ENCODE measurements at places on chromosomes 1 and 21.

GRCh38 chr1:165832902-165833301 is 5.5 kb downstream of the UCK2 start:
- no peak for DNase-seq

DNA sequence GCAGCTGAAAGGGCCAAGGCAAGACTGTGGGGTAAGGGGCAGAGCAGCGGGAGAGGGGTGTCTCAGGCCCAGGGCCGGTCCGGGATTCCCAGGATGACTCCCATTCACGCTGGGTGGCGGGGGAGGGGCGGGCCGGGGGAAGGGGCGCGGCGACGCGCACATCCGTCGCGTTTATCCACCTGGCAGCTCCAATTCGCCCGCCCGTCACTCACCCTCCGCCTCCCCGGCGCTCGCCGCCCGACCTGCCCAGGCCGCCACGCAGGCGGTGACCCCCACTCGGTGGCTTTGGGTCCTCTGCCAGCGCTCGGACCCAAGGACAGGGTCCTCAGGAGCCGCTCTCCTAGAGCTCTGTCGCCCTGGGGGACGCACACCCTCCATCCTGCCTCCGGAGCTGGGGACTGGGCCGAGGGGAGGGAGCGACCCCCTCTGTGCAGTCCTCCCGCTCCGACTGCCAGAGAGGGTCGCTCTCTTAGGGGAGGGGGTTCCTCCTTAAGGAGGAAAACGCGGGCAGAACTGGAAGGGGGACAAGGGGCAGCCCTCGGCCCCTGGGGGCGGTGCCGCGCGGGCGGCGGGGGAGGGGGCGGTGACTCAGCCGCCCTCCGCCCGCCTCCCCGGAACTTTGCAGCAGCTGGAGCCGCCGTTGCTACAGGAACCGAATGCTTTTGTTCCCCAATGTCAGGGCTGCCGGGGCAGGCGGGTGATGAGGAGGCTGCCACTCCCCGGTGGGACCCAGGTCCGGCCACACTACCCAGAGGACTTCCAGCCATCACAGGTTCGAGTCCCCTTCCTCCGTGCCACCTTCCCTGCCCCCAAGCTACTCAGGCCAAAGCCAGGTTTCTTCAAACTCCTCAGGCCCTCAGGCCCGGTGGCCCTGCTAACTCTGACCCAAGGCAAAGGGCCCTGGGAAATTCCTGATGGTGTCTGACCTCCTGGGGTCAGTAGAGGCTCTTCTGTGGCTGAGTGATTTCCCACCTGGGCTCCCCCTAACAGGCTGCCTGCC is 3.4 kb downstream of the ADGRB2 start:
- DNase-seq, result peak; percentile 25

GRCh38 chr1:228005511-228006033 is 1.2 kb upstream of the WNT3A start:
- DNase-seq, result no peak

GRCh38 chr1:47190857-47191256 is 1.0 kb upstream of the PDZK1IP1 start:
- DNase-seq, result no peak

DNA sequence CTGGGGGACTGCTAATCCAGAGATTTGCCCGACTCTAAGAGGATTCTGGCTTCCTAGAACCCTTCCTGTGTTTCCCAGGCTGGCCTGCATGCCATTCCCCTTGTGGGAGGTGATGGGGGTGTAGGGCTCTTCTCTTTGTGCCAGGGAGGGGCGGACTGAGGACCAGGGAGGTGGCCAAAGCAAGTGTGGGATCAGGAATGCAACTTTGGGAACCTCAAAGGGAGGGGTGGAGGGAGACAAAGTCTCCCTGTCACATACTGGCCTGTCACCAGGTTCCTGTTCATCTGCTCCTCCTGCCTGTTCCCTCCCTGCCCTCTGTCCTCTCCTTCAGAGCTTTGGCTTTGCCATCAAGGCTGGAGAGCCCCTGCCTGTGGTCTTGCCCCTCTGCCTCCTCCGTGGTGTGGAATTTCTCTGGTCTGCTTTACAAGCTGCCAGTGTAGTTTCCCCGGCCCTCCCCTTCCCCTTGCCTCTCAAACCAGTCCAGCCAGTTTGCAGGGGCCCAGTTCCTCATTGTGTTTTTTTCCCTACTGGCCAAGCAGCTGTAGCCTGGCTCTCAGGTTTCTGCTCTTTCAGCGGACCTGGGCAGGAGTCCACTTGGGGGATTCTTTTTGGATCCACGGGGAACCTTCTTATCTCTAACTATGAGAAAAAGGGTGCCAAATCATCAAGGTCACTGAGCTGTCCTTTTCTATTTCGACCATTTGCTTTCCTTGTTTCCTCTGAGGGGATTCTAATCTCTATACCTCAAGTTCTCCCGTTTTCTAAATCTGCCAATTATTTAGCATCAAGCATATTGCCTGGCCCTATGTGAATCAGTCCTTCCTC is 1.8 kb downstream of the CGN start:
- no peak for DNase-seq

DNA sequence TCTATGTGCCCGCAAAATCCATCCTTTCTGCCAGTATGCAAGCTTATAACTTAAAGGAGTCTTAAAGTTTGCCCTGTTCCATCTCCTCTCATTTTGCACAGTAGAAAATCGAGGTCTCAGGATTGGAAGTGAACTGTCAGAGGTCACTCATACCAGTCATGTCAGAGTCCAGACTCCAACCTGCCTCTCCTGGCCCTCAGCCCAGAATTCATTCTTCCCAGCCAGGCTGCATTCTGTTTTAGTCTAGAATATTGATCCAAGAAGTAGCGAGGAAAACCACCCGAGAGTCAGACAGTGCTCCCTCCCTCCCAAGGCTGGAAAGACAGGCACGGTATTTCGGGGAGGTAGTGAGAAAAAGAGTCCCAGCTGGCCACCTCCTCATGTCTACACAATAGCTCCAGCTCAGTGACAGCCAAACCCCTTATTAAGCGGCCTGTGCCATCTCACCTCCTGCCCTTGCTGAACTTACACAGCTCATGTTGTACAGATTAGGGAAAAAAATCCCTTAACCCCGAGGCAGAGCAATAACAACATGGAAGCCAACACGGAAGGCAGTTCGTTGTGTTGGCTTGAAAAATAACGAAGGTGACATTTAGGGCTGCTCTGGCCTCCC is 89.4 kb downstream of the OMA1 start:
- DNase-seq, result no peak

GRCh38 chr1:70048336-70049094 is 156.9 kb downstream of the LRRC40 start:
- no peak for DNase-seq

- no peak for DNase-seq
These were observed 139.5 kb downstream of the TLR5 start for GRCh38 chr1:223003549-223003948.

DNA sequence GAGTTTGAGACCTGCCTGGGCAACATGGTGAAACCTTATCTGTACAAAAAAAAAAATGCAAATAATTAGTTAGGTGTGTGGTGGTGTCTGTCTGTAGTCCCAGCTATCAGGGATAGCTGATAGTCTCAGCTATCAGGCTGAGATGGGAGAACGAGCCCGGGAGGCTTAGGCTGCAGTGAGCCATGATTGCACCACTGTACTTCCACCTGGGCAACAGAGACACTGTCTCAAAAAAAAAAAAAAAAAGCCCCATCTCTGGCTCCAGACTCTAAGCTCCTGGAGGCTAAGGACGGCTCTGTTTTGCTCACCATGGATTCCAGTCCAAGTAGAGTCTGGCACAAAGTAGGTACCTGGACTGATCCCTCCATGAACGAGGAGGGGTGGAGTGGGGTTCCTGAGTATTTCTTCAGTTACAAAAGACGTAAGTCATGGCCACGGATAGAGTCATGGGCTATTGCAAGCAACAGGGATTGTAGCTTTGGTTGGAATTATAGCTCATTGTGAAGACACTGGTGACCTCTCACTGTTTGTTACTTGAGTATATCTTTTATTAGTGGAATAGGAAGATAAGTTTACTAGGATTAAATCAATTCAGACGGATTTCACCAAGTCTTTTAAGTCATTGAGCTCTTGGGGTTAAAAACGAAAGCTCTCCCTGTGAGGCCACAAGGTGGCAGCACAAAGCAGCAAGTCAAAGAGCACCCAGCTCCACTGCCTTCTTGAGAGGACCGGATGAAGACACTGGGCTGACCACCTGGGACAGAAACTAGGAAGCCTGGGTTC is 35.6 kb upstream of the TMEM61 start:
- peak; percentile 70 for DNase-seq

GRCh38 chr1:97190326-97190725 is 468.7 kb downstream of the PTBP2 start:
- no peak for DNase-seq

DNA sequence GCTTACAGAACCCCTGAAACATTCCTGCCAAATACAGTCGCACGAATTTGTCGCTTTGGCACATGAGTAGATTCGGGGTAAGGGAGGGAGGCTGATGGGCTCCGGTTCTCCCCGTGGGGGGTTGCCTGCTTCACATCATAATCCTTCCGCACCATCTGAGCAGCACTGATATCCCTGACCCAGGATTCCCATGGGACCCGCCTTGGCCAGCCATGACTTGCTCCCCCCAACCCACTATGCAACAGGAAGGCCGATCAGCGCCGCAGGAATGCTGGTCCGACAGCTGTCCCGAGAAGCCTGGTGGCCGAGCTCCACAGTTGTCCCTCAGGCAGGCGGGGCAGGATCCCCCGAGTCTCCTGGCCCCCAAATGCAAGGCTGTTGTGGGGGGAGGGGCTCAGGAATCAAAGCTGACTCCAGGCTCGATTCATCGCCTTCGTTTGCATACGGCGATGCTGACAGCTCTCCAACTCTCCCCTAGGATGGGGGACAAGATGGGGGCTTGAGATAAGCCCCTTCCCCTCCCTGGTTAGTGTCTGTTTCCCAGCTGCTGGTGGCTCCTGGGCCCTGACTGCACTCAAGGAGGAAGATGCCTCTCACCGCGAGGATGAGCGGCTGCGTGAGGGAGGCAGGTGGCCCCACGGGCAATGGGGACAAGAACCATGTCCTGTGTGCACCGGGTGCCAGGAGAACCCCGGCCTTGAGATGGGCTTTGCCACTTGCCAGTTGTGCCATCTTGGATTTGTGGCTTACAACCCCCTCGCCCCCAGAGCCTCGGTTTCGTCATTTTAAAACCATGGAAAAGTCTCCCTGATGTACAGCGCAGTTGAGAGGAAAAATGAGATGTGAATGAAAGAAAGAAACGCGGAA is 9.3 kb downstream of the DRAXIN start:
- DNase-seq, result no peak

DNA sequence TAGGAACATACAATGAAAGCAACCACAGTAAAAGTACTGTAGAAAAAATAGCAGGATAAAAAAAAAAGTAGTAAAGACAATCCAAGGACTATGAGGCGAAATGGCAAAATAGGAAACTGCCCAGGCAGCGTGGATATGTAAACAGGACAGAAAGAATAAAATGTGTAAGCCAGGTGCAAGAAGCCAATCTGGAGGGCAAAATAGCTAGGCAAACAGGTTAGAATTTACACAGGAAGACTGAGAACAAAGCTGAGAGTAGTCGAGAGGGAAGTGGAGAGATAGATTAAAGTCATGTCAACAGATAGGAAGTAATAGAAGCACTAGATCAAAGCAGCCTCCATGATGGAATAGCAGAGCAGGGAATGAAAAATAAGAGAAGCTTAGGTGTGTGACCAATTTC is 124.2 kb upstream of the B3GALT2 start:
- DNase-seq, result peak; percentile 53

- DNase-seq, result no peak
These were observed 42.9 kb upstream of the ZNF326 start for GRCh38 chr1:89951766-89952604.

DNA sequence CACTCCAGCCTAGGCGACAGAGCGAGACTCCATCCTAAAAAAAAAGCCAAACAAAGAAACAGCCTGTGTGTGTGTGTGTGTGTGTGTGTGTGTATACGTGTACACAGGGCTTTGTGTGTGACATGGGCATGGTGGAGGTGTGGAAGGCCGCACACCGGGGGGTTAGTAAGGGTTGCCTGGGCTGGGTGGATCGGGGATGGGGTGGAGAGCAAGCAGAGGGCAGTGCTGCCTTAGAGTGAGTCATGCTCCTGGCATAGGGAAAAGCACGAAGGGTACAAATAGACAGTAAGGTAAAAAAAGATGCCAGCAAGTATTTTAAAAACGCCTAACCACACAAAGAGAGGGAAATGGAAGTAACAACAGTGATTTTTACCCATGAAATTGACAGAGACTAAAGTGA is 6.2 kb downstream of the PRMT2 start:
- DNase-seq, result no peak

DNA sequence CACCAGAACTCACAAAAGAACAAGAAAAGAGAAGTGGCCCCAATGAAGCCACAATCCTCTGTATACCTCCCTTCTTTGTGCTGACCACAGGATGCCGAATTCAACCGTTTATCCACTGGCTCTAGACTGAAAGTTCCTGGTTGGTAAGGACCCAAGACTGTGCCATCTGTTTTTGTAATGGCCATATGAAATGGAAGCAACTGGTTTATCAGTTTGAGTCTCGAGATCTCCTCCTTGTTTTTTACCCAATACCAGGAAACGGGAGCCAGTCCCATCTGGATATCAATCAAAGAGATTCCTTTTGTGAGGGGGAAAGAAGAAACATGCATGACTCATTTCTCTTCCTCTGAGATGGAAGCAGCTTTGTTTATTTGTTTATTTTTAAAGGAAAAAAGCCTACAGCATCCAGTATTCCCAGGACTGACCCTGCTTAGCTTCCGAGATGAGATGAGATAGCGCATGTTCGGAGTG is 32.4 kb upstream of the ZNF124 start:
- no peak for DNase-seq

DNA sequence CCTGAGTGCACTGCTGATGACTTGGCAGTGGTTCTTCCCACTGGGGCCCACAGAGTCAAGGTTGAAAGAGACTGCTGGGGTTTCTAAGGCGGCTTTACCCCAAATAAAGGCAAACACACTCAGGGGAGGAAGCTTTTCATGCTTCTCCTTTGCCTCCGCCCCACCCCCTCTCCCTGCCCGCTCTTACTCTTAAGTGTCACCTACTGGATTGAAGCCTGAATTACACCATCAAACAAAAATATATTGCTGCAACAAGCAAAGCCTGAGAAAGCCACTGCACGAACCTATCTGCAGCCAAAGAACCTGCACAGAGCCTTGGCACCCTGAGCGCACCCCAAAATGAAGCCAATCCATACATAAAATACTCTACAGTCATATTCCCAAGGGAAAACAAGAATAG is 63.1 kb downstream of the PTGFR start:
- peak; percentile 11 for DNase-seq

GRCh38 chr1:157073944-157074685 is 25.5 kb downstream of the ETV3L start:
- peak; percentile 73 for DNase-seq

DNA sequence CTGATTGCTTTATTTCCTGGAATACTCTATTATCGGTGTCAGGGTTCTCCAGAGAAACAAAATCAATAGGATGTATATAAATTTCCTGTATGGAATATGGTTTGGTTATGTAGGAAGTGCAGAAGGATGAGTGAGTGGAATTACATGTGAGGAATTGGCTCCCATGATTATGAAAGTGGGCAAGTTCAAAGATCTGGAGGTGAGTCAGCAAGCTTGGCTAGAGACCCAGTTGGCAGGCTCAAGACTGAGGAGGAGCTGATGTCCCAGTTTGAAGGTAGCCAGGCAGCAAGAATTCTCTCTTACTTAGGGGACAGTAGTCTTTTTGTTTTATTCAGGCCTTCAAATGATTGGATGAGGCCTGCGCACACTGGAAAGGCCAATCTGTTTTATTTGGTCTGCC is 57.5 kb downstream of the MAP3K7CL start:
- peak; percentile 66 for DNase-seq

GRCh38 chr1:215819114-215819513 is 252.0 kb downstream of the KCTD3 start:
- no peak for DNase-seq

GRCh38 chr1:119048624-119049404 is 60.7 kb upstream of the TBX15 start:
- no peak for DNase-seq
